GM12891 (cell line): ENCODE measurements at places on chromosomes 7 and 10.

DNA sequence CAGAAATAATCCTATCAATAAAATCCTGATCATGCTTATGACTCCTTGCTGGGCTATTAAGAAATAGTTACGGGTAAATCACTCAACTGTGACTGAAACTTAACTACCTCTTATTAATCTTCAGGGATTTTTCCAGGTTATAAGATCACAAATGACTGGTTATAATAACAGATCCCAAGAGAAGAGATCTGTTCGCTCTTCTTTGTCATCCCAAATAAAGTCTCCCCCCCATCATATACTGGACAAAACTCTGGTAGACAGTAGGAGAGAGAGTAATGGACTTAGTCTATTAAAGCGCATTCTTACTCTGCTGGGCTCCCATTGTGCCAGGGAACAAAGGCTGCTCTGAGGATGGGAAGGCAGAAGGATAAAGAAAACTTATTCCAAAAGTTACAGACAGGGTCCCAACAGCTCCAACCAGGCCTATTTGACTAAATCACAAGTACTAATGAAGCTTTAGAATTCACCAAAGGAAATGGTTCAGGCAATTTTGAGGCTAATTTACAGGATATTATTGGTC, 233.7 kb downstream of the DGKI start:
- DNase-seq: no peak

- no peak for DNase-seq
Observed at GRCh38 chr7:127892488-127893314, 138.5 kb downstream of the LRRC4 start.

DNA sequence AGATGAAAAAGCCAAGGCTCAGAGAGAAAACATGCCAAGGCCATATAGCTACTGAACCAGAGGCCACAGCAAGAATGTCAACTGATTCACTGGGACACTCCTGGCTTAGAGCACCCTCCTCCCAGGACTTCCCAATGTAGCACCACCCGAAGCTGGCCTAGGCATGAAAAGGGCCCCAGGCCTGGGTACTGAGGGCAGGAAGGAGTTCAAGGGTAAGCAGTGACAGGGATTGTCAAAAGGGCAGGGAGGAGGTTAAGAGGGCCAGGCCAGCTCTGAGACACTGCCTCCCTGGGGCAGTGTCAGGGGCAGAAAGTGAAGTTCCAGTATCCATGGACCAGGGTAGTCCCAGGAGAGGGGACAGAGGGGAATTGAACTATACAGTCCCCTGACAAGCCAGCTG, 57.8 kb downstream of the FRMPD2 start:
- no peak for DNase-seq

DNA sequence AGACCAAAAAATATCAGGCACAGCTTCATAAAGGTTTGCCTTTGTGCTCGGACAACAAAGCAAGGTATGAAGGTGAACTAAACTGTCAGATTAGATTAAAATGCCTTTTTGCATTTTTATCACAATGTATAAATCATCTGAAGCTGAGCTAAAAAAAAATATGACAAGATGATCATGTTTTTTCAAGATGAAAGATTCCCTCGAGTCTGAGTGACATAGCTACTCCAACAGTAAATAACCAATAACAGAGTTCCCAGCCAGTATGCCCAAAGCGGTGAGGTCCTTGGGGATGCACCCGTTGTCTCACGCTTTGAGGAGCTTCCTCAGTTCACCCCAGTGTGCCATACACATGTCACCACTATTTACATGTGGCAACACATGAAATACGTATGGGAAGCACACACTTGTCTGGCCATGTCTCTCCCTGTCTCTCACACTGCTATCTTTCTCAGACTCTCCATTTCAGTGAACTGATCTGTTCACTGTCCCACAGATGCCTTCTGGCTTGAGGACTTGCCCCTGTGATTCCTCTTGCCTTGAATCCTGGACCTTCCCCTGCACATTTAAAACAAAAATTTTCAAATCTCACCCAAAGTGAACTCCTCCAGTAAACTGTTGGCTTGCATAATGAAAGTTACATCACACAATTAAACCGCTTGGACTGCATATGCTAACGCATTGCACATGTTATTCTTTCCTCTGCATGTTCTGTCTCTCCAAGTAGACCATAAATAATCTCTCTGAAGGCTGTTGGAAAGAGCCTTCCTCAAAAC, 2.6 kb upstream of the PIK3CG start:
- DNase-seq: no peak

DNA sequence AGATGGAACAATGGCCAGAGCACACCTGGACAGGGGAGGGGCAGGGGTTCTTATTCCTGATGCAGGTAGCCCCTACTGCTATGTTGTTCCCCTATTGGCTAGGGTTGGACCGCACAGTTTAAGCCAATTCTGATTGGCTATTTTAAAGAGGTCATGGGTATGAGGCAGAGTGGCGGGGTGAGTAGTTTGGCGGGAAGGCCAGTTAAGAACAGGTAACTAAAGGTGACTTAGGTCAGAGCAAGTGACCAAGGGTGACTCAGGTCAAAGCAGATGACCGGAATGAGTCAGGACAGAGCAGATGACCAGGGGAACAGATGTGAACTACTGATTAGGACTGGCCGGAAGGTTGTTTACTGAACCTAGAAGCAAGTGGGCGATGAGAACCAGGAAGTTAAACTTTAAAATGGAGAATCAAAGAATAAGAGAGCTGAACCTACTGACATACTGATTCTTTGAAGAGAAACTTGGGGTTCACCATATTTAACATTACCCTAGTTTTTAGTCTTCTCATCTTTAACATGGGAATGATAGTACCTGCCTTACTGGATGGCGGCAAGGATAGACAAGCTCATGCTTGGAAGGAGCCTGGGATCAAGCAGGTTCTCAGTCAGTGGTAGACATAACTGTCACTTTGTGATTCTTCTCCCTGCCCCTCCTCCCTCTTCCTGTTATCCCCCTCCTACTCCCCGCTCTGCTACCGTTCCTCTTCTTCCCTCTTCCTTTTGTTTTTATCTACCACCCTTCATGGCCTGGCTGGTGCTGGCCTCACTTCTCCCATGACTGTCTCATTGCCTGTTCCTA, 55.0 kb downstream of the CCNY start:
- DNase-seq: no peak

- DNase-seq: peak; percentile 13
Observed at GRCh38 chr7:20064974-20065862, 152.0 kb downstream of the MACC1 start.

DNA sequence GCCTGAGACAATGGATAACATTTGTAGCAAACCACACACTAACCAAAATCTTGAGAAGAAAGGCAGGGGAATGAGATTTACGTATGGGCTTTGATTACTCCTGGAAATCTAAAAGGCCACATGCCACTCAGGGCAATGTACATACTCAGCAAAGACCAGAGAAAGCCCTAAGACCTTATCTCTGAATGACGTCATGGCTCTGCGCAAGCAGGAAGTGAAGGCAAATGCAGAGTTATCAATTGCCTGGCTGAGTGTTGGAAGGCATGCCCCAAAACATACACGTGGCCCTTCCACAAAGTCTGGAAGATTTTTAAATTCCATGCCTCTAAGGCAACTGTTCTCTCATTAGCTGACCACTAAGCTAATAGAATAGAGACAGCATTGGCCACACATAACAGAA, 90.9 kb upstream of the NRBF2 start:
- no peak for DNase-seq

DNA sequence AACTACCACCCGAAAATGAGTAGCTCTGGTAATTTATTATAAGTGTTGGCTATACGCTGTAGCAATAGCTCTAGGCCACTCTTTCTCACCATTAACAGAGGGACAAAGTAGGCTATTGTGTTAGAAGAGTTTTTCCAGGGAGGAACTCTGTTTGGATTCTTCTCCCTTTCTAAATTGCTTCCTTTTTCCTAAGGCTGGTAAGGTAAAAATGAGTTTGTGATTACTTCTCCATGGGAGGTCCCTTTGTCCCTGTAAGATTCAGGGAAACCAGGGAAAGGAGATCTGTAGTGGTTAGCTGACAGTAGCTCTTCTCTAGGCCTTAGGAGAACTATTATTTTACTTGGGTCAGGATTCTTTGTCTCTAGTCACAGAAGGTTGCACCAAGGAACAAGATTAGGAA, 23.2 kb upstream of the SEMA3E start:
- no peak for DNase-seq

DNA sequence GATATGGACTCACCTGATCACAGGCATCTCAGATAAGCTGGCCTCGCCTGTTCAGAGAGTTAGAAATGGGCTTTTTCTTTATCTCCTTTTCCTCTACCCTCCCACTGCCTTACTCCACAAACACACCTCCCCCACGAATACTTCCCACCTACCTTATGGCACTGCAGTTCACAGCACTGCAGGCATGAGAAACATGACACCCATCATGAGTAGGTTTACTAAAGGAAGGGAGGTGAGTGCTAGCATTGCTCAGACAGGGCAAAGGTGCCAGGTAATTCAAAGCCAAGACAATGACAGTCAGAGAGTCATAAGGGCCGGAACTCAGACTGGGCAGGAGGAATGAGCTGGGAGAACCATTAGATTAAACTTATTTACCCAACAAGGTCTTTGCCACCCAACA, 220.6 kb downstream of the FAM107B start:
- no peak for DNase-seq

DNA sequence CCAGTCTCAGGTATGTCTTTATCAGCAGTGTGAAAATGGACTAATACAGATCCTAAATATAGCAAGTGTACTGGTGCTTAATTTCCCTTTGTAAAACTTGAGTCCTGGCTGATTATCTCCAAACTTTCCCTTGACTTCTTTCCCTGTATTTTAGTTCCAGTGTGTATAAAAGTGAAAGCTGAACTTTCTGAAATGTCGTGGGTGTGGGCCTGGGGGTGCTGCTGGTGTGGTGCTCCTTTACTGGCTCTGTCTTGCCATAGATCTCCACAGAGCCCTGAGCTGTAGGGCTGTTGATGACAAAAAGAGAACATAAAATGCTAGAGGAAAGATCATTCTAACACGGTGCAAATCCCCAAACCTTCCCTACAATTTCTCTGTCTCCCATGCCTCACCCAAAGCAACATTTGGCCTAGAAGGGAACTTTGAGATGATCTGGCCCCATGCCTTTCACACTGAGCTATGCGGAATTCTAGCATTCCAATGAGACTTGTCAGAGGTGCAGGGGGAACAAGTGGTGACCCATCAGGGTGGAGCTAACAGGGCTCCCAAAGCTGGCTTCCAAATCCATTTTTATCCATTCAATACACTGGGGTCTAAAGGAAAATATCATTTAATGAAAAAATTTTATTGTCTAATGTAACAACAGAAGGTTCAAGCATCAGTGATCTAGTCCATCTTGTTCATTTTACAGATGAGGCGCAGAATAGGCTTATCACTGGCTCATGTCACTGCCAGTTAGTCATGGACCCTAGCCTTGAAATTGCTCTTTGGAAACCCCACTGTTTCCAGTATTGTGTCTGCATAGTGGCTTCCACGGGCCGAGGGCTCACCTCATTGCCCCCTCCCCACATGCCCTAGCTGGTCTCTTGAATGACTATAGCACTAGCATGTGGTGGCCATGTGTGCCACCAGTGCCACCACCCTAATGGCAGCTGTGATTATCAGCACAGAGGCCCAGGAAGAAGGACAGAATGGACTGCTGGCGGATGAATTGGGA, 1000.9 kb downstream of the LRMDA start:
- no peak for DNase-seq

DNA sequence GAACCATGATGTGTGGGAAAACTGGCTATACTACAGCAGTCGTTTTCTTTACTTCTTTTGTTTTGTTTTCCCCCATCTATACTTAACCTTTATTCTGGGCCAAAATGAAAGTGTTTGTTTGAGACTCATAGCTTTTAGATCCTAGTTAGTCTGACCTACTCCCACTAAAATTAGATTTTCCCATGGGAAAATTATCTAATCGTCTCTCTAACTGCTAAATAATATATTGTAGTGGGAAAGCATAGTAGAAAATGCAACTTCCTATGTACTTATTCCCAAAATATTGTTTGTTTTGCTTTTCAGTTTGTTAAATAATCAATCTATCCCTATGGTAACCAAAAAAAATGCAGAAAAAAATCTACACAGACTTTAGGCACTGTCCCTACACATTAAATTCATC, 96.6 kb downstream of the NOC3L start:
- no peak for DNase-seq

- DNase-seq: no peak
Observed at GRCh38 chr10:43774234-43774769, 125.6 kb upstream of the ZNF32 start.

GRCh38 chr7:156064971-156065386, 252.7 kb upstream of the SHH start:
- no peak for DNase-seq

- DNase-seq: no peak
Observed at GRCh38 chr7:22295402-22296264, 61.3 kb downstream of the RAPGEF5 start.

DNA sequence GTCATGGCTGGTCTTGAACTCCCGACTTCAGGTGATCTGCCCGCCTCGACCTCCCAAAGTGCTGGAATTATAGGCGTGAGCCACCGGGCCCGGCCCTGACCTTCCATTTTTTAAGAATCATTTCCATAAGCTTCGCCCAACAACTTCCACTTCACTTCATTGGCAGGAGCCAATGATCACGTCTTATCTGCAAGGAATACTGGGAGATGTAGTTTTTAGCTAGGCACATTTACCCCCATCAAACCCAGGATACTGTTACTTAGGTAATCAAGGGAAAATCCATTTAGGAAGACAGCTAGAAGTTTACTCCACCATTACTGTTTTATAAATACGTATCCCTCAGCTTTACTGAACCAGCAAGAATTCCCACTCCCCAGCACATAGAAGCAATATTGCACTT, 3.4 kb upstream of the CDK13 start:
- no peak for DNase-seq

DNA sequence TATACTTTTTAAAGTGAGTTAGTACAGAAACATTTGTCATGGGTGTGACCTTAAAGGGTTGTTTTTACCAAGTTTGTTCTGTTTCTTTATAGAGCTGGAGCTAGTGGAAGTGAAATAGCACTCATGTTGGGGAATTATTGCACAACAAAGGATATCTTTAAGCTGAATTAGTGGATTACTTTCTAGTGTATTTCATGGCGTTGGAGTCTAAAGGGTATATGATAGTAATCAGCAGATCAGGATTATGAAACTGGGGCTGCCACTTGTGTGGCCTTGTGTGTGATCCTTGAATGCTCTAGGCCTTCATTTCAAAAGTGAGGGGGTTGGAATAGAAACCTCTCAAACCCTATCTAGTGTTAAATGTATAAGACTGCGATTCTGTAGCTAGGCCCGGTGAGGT, 123.6 kb downstream of the LYZL1 start:
- DNase-seq: no peak
